NCI-H2081 (cell line): ENCODE measurements at places on chromosomes 2 and 18.

DNA sequence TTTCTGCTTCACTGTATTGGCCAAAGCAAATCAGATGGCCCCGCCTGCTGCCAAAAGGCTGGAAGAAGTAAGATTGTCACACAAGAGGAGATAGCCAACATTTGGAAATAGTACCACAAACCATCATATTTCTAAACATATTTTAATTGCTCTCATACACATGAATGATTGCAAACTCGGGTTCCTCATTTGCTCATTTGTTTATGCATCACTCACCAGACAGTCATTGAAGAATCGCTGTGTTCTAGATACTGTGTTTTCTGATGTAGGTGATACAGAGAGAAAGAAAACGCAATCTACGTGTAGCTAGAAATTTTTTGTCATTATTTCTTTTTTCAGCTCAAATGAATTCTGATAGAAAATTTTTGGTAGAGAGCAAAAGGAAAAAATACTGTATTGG is 1103.4 kb downstream of the TSN start:
- no peak for DNase-seq

GRCh38 chr18:63339920-63340484 is 20.4 kb upstream of the BCL2 start:
- peak; percentile 38 for DNase-seq

- no peak for DNase-seq
Measured at GRCh38 chr18:31716362-31716761, 32.0 kb upstream of the B4GALT6 start.

DNA sequence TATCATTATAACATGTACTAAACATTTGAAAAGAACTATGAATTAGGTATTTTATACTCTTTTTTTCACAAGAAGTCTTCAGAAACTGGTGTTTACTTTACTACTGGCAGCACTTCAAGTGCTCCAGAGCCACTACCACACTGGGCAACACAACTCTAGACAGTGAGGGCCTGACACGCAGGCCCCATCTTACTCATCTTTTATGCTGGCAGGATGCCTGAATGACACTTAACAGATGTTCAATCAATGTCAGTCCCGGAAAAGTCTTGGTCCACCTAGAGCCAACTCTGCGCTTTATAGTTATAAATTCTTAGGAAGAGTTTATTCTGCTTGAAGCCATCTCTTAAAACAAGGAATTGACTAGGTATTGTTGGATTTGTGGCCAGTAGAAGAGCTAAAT is 8.7 kb upstream of the WIPF1 start:
- no peak for DNase-seq

GRCh38 chr2:215895330-215895729 is 118.0 kb downstream of the MREG start:
- peak; percentile 52 for DNase-seq

DNA sequence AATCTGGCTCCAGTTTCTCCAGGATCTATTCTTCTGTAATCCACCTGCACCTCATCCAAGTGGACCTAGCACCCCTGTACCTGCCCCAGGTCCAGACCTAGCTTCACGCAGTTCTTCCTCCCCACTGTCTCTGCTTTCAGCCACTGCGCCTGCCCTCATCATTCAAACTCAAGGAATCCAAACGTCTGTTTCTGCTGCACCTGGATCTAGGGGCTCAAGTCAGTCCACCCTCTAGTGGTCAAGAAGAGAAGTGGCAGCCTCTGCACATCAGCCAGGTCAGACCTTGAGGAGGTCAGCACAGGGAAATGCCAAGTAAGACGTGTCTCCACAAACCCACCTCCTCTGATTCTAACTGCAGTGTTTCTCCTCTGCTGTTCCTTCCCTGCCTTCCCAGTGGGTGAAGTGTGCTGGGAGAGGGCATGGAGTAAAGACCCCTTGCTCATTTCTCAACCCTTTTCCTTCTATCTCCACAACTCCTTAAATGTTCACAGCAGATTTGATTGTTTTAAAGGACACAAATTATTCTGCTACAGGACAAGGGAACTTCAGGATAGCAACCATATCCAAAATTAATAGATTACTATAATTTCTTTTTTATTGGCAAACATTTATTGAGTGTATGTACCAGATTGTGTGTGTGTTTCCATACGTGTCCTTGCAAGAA is 8.6 kb upstream of the RNF152 start:
- peak; percentile 29 for DNase-seq

DNA sequence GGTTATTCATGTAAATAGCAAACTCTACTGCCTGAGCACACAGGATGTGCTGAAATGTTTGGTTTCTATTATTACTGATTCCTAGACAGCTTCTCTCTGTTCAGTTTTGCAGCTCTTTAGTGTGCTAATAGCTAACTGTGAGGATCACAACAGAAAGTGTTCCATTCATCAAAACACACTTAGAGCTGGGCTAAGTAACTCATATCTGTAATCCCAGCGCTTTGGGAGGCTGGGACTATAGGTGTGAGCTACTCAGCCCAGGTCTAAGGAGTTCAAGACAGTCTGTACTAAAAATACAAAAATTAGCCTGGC is 63.2 kb downstream of the MOGAT1 start:
- DNase-seq = no peak
